Activated CD4-positive, alpha-beta T cell treated with anti-CD3 and anti-CD28 coated beads, Interleukin-2, amount 50 U/mL, for 24 hours (primary cell): ENCODE measurements at places on chromosomes 11 and 22.

GRCh38 chr11:80515097-80515496, 1074.3 kb upstream of the TENM4 start:
- DNase-seq, result no peak

DNA sequence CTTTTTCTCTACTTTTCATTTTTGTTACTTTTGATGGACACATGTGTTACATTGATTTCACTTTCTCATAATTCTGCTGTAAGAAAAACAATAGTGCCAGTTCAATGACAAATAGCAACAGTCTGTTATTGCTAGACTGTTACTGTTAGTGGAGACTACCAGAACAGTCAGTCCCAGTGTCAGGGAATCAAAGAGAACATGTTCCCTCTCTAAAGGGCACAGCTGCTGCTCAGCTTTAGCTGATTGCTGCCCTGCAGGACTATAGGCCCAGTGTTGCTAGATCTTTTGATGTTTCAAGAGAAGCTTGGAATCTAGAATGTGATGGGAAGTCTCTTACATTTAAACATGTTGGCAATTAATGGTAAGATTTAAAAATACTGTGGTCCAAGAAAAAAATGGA, 3.4 kb downstream of the BIRC3 start:
- no peak for DNase-seq

DNA sequence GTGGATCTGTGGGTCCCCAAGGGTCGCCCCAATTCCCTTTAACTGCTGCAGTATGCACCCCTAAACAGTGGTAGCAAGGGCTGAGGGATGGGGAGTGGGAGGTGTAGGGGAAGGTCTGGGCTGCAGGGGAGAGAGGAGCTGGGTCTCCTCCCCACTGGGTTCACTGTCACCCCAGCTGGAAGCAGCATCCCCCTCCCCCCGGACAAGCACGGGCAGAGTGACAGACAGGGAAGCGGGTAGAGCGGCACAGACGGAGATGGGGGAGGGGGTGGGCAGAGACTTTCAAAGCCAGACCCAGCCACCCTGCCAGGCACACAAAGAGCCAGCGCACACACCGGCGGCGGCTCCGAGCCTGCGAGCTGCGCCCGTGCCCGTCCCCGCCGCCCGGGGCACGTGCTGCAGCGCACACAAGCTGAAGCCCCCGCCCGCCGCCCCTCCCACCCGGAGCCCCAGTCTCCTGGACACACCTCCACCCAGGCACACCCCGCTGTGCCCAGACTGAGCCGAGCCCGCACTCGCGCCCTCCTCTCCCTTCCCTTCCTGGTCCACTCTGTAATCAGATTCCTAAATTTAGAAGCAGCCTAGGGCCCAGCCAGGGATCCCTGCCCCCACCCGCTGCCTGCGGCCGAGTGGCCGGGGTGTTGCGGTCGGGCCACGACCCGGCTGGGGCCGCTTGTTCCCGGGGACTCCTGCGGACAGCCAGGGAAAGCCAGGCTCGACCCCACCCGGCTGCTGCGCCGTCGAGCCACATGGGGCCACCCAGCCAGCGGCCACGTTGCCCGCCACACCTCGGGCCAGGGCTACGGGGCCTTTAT, 935 bp upstream of the RCOR2 start:
- DNase-seq, result no peak

DNA sequence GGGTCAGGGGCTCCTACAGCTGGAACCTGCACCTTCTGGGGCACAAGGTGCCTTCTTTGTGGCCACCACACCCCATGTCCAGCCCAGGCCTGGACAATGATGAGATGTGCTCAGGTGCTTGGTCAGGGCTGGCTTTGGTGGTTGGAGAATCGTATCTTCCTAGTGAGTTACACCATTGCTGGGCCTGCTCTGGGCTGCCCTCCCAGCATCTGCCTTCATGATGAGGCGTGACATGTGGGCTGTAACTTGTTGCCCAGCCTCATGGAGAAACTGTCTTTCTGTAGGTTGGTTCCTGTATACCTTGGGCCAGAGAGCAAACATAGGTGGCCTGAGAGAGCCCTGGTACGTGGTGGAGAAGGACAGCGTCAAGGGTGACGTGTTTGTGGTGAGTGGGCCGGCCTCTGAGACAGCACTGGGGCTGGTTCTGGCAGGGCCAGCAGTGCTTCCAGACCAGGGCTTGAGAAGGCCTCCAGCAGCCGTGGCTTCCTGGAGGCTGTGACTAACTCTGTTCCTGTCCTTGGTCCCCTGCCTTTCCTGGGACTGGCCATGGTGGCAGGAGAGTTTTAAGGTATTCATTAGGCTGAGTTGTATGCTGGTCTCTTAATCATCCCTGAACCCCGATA, 18.1 kb downstream of the TRMU start:
- no peak for DNase-seq

- no peak for DNase-seq
These were observed 7.2 kb upstream of the OAF start for GRCh38 chr11:120203626-120204025.

DNA sequence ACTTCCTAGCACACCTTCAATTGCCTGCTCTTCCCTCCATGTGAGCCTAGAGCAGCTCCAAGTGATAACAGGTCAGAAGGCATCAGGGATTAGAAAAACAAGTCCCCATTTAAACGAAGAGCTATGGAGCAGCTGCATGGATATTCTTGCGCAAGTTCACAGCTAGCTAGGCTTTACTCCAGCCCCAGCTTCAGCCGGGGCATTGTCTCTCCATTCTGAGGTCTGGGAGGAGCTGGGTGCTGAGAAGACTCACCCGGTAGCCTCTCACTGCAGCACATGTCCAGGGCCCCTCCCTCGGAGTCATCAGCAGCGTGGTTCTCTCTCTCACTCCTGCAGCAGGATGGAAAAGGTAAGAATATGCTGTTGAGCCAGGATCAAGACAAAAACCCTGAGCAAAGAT, 26.0 kb downstream of the PTPN5 start:
- no peak for DNase-seq

DNA sequence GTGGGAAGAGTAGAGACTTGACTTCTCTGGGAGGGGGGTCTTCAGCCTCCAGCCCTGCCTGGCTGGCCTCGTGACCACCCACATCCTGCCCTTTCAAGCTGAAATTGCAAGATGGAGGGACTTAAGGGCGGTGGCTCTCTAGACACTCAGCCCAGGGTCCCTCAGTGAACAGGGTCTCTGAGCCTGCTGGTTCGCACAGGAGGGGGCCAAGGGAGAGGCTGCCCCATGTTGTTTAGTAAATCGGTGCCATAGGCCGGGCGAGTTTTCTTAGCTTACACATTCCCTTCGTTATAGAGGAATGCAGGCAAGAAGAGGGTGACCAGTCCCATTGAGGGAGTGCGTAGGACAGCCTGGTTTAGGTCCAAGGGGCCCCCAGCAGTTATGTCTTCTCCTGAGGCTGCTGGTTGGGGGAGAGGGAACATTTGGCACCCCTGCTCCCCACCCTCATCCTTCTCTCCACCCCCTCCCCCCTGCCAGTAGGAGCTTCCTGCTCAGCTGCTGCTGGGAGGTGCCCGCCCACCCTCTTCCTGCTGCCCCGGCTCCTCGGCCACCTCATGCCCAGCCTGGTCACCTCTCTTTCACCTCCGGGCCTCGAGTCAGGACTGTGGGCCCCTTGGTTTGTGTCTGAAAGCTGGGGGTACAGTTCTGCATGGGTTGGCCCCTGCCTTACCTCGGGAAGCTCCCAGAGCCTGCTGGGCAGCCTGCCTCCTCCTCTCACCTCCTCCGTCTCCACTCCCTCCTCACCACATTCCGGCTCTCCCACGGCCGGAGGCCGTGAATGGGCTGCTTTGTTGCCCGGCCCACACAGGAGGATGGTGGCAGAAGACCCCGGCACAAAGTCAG, 3.9 kb downstream of the FRMD8 start:
- no peak for DNase-seq

GRCh38 chr11:36103933-36104530, 160.2 kb downstream of the LDLRAD3 start:
- DNase-seq, result no peak

- no peak for DNase-seq
These were observed 119.5 kb upstream of the NARS2 start for GRCh38 chr11:78694152-78694551.

- DNase-seq, result peak; percentile 72
These were observed 14.4 kb downstream of the TMPRSS6 start for GRCh38 chr22:37095113-37095512.

GRCh38 chr11:115780646-115781362, 276.6 kb upstream of the CADM1 start:
- no peak for DNase-seq

- DNase-seq, result no peak
These were observed 19.7 kb upstream of the SLC5A1 start for GRCh38 chr22:32023251-32023827.

DNA sequence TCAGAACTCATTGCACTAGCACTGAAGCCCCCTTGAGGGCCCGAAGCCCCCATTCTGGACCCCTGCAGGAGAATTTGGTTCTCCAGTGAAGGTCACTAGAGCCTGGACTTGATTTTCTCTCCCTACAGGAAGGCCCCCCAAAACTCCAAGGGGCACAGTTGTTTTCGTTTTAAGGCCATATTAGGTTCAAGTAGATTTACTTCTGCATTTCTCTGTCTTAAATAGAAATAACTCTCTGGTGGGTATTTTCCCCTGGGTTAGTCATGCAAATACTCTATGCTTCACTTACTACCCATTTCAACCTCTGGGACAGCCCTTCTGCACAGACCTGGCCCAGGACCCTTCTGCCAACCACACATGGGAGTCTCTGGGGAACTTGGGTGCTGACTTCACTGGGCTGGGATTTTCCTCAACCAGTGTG, 41.6 kb downstream of the WEE1 start:
- no peak for DNase-seq

GRCh38 chr11:86671531-86672006, 847 bp downstream of the ME3 start:
- no peak for DNase-seq

DNA sequence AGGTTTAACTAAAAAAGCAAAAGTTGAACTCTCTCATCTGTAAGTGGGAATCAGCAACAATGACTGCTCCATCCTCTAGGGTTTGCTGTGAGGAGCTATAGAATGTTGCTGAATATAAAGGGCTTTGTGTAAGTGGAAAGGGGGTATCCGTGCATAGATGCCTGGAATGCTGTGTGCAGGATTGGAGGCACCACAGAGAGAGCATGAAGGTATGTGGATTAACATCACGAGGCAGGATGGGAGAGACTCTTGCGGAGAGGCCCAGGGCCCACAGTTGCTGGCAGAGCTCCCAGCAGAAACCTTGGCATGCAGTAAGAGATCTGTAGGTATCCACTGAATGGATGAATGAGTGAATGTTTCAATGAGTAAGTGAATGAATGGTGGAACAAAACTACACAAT, 298.7 kb upstream of the DDI1 start:
- no peak for DNase-seq

- DNase-seq, result no peak
These were observed 5.6 kb upstream of the KCTD17 start for GRCh38 chr22:37045958-37046357.

DNA sequence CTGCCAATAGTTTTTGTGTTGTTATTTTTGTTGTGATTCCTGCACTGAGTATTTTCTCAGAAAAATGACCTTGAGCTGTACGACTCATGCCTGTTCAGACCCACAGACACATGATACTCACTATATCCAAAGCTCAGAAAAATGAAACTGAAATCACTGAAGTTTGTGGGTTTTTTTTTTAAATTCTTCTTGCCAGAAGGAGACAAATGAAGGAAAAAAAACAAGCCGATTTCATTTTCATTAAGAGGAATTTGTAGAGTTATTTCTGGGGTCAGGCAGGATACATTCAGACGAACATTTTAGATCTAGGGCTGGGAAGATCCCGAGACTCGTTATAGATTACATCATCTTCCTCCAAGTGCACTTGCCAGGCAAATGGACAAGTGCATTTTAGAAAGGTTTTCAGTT, 60.4 kb downstream of the BMAL1 start:
- DNase-seq, result no peak

GRCh38 chr22:26956371-26956770, 299.0 kb downstream of the MIAT start:
- no peak for DNase-seq

GRCh38 chr11:86805873-86806310, 5.5 kb downstream of the PRSS23 start:
- no peak for DNase-seq

- DNase-seq, result no peak
These were observed 44.2 kb upstream of the SMTN start for GRCh38 chr22:31036671-31037550.

DNA sequence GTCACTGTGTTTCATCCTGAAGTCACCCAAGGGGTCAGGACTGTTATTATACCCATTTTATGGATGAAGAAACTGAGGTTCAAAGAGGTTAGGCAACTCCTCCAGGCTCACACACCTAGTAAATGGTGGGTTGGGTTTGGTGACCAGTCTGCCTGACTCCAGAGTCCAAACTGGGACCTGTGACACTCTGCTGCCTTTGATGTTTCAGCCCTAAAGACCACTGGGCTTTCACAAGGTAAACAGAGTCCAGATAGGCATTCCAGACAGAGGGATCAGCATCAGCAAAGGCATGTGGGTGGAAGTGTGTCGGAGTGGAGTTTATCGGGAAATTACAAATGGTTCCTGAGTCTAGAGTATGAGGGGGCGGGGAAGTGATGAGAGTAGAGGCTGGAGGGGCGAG, 38.5 kb downstream of the MICAL2 start:
- DNase-seq, result no peak

DNA sequence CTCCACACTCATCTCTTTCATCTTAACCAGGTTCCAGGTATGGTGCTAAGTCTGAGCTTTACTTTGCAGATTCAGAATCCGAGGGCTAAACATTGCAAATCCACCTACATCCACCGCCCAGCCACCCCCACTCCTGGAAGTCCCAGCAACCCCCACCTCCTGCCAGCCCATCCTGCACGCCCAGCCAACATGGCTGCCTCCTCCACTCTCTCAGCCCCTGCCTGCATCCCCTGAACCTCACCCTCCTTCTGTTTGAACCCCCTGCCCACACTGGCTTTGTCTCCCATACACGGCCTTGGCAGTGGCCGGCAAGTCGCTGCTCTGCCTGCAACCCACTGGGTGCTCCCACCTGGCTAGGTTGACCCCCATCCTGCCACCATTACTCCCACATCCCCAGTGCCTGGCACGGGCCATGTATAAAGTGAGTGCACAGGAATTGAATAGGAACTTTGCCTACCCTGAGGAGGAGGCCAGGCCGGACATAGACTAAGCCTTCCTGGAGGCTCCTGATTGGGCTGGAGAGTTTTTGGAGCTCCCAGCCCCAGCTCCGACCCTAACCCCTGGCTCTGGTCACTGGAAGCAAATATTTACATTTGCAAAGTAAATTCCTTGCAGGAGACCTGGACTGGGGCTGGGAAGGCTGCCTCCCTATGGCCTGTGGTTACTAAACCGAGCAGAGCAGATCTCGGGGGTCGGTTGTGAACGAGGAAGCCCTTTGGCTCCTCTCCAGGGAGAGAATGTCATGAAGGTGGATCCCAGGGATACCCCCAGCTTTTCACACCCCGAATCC, 14.4 kb downstream of the EMID1 start:
- no peak for DNase-seq

GRCh38 chr22:48261706-48262105, 1499.3 kb downstream of the TBC1D22A start:
- no peak for DNase-seq

DNA sequence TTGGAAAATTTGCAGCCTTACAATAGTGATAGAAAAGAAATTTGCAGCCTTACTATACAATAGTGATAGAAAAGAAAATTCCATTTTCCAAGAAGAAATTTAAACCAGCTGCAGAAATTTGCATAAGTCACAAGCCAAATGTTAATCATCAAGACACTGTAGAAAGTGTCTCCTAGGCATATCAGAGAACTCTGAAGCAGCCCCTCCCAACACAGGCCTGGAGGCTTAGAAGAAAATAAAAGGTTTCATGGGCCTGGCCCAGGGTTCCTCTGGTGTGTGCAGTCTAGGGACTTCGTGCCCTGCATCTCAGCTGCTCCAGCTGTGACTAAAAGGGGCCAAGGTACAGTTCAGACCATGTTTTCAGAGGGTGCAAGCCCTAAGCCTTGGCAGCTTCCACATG, 6.0 kb downstream of the OR4A16 start:
- no peak for DNase-seq

GRCh38 chr11:16296273-16296672, 60.1 kb downstream of the SOX6 start:
- DNase-seq, result no peak
